ENCODE measurements at places on chromosomes 2 and 18.

DNA sequence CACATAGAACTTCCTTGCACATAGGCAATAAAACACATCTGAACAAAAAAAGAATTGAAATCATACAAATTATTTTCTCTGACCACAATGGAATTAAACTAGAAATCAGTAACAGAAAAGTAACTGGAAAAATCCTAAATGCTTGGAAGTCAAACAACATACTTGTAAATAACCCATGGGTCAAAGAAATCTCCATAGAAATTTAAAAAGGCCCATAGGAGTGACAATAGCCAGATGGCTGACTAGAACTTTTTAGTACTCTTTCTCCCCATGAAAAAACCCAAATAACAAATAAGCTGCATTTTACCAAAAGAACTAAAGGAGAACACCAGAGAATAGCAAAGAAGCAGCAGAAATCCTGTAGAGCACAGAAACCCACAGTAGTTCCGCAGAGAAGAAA lies 139.2 kb upstream of the COL3A1 start:
- DNase-seq, result no peak

- no peak for DNase-seq
Measured at GRCh38 chr2:222875482-222875881, 14.6 kb downstream of the ACSL3 start.

DNA sequence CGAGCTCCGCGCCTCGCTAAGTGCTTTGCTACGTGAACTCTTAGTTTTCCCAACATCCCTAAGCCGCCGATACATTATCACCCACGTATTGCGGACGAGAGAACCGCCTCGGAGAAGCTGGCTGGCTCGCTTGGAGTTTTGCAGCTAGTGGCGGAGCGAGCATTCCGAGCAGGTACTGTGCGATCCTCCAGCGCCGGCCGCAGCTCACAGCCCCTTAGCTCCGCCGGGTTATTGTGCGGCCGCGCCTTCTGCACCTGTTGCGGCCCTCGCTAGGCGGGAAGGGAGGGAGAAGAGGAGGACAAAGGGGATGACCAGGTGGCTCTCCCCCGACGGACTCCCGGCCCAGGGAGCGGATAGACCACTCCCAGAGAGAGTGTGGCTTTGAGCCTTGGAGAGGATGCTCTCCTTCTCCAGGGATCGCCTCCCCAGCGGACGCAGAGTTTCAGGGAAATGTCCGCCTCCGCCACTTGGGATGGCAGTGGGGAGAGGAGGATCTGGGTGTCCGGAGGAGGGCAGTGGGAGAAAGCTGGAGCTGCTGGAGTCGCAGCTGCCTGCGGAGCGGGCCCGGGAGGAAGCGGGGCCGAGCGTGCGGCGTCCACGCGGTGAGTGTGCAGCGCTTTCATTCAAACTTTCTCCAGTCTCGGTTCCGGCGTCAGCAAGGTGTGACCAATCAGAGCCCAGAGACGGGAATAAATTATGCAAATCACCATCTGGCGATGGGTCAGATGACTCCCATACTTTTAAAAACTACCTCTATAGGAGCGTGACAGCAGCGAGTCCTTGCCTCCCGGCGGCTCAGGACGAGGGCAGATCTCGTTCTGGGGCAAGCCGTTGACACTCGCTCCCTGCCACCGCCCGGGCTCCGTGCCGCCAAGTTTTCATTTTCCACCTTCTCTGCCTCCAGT lies at the start of gene LIPG:
TSS of gene LIPG (plus strand) at position 769 of the 905 bp plus-strand sequence. CDS start 252 bp downstream, outside the sequence.
- DNase-seq, result no peak

- DNase-seq, result no peak
Measured at GRCh38 chr18:32761231-32761630, 11.6 kb downstream of the KLHL14 start.

DNA sequence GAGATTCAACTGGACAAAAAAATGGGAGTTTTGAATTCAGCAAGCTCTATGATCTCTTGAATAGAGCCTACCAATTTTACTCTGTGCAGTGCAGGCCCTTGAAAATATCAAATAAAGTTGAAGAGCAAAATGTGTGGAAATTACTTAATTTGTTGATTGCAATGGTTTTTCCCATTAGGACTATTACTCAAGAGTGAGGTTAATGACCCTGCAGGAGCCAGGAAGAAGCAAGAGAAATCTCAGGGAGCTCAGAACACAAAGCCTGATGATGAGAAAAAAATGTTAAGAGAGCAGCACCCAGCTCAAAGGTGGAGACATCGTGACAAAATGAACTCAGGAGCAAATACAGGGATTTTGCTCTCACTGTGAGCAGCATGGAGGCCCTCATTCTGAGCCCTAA lies 337.6 kb upstream of the TRIB2 start:
- no peak for DNase-seq

All from inflammatory macrophage treated with lipopolysaccharide for 1 hour (primary cell).